ENCODE measurements at places on chromosomes 12 and 14.
A peak's percentile ranks its signal among the peaks of the same experiment; 100 is the strongest.

- DNase-seq: no peak
Observed at GRCh38 chr14:83733670-83734069, 1796.3 kb upstream of the FLRT2 start.

GRCh38 chr12:78888568-78888967, 24.0 kb downstream of the SYT1 start:
- DNase-seq: no peak

GRCh38 chr12:27107986-27108385, 25.6 kb upstream of the C12orf71 start:
- no peak for DNase-seq

DNA sequence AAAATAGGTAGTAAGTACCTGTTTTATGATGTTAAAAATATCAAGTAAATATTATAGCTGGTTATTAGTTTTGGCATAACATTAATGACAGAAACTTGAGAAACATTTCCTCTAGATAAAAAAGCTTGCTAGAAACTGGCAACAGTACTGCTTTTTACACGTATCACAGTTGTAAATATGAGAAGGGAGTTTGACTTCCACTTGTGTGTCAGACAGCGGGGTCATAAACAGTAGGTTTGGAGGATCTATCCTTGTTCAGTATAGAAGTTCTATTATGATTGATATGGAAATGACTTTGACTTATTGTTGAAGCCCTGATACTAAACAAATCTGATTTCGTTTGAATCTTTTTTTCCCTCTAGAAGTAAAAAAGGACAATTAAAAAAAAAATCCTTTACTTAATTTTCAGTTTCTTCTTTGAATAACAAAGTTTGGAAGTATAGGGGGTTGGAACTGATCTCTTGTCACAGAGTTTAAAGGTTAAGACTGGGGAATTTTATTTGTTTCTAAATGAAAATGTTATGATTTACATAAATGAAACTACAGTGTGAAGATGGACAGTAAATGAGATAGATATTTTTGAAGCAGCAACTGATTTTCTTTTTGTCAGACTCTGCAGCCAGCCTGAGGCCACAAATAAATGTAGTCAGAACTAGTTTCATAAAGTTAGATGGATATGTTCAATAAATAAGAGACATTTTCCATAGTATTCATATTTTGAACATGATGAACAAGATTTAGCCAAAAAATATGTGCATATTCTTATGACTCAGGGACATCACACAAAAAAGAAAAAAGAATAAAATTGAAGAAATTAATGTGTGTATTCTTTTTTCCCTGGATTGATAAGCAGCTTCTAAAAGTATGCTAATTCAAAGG, 50.1 kb downstream of the WNK1 start:
- no peak for DNase-seq

DNA sequence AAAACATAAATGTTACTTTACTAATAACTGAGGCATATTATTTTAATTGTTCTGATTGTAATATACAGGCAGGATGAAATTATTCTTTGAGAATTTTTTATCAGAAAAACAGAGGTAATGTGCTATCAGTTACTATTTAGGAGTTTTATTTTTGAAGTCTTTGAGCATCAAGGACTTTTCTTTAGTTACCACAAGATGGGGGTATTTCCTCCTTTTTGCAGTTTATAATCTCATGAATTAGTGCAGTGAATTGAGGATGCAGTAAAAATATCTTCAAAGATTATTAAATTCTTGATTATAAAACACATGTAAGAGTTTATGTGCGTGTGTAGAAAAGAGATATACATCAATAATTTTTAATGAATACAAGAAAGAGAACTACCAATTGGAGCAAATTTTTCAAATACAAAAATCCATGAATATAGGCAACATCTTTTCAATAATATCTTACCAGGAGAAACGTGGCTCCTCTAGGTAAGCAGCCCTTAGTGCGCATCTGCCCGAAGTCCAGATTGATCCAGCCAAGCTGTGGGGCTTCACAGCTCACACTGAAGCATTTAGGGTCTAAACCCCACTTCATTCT, 71.6 kb downstream of the ERGIC2 start:
- DNase-seq: no peak

- no peak for DNase-seq
Observed at GRCh38 chr12:130701402-130701744, 14.7 kb downstream of the RIMBP2 start.

- no peak for DNase-seq
Observed at GRCh38 chr12:107436836-107437235, 248.8 kb upstream of the PWP1 start.

DNA sequence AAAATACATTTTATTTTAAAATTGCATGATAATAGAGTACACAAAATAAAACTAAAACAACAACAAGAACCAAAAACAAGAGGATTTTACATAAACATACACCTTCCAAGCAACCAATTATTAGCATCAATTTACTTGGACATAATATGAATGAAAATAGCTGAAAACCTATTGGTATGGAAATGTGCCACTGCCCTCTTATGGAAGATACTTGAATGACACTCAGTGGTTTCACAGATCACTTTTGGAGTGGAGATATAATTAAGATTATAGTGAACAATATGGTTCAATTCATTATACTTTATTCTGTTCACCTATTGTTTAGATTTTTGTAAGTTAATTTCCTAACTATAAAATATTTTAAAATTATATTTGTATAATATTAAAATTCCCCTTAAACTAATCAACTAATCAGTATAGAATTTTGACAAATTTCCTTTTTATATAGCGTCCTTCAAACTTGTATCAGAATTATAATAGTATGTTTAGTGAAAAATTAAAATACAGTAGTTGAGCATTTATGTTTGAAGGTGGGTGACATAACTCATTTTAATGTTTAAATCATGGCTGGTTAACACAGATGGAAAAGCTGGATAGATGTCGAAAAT, 70.1 kb downstream of the SLC6A15 start:
- peak; percentile 33 for DNase-seq

- DNase-seq: no peak
Observed at GRCh38 chr12:41795051-41795600, 349.5 kb downstream of the GXYLT1 start.

GRCh38 chr14:91883753-91884152, 16.4 kb upstream of the TC2N start:
- DNase-seq: no peak

- no peak for DNase-seq
Observed at GRCh38 chr14:55115861-55116245, 13.2 kb upstream of the LGALS3 start.

DNA sequence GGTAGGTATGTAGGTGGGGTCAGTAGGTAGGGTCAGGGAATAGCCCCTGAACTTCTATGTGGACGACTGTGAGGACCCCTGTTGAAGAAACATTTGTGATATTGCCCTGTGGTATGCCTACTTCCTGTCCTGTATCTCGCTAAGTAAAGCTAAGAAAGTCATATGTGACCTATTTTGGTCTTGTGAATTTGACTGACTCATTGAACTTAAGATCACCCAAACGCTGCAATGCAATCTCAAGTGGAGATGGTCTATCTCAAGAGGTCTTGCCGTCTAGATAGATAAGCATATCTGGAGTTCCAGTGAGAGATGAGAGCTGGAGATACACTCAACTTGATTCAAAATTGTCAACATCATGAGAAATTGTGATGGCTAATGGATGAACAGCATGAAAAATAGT, 73.8 kb downstream of the TRAFD1 start:
- no peak for DNase-seq
